Stimulated activated CD4-positive, alpha-beta T cell treated with anti-CD3 and anti-CD28 coated beads, Interleukin-1b, Interleukin-23, amount 100 ng/mL, for 24 hours (primary cell): ENCODE measurements at places on chromosomes 5 and 9.

DNA sequence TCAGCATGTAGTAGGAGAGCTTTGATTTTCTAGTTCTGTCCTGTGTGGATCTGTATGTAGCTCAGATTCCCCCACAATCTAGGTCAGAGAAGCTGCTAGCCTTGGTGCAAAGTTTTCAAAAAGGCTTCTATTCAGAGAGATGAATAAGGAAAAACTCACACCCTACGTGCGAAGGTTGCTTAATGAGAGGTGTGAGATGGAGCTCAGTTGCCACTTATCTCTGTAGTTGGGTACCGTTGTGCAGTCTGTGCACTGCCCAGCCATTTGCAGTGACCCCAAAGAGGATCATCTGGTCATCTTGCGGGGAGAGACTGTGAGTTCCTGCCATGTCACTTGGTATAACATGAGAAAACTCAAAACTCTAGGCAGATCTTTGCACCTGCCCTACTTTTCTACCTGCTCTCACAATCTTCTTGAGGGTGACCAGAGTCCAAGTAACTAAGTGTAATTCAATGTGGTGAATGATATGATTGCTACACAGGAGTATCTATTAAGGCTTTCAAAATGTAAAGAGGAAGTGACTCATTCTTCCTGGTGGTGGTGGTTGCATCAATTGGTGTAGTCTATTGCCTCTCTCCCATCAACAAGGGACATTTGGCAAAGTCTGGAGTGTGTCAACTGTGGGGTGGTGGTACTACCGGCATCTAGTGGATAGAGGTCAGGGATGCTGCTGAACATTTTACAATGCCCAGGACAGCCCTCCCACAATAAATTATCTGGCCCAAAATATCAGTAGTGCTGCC is 65.2 kb downstream of the TMC1 start:
- no peak for DNase-seq

- no peak for DNase-seq
Measured at GRCh38 chr5:1772634-1773033, 27.0 kb downstream of the MRPL36 start.

DNA sequence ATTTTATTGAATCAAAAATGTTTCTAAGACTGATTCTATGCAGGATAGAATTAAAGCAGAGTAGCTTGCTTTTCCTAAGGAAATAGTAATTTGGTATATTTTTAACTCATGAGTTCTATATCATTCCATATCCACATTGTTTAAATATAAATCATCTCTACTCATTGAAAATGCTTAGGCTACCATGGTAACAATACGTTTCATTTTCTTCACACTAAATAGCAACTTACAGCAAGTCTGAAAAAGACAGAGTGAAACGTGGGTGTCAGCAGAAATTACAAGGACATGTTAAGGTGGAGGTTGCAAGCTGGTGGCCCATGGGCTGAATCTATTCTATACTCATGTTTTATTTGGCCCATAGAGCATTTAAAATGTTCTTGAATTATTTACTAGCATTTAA is 487.9 kb downstream of the ARHGEF28 start:
- no peak for DNase-seq

DNA sequence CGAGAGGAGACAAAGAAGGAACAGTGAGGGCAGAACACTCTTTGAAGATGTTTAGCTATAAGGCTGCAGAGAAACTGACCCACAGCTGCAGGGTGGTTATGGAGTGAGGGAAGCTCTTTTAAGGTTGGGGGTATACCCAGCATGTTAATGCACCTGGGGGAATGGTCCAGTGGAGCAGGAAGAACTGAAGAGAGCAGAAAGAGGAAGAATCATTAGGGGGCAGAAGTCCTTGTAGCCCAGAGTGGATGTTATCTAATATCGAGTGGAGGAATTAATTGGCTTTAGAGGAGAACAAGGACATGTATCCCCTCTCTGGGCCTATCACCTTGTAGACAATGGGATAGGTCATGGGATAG is 7.7 kb downstream of the IL4 start:
- no peak for DNase-seq

- no peak for DNase-seq
Measured at GRCh38 chr9:4762886-4763541, 22.0 kb upstream of the AK3 start.

DNA sequence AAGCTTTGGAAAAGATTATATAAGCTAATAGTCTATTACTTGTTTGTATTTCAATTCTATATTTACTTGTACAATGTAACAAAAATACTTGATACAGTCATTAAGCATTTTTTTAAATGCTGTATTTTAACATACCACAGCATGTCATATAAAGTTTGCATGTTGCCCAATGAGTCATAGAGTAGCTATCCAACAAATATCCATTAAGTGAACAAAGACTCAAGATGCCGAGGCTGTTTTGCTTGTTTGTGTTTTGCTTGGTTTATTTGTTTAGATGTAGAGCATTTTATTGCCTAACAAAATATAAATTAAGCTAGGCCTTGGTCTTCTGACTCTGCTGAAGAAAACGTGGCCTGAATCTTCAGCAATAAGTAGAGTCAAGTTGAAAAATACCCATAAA is 1584.3 kb upstream of the NUDT12 start:
- no peak for DNase-seq

GRCh38 chr5:151283120-151283825 is 20.3 kb downstream of the SLC36A3 start:
- DNase-seq, result no peak

GRCh38 chr9:108811944-108812343 is 43.8 kb downstream of the ACTL7B start:
- DNase-seq, result no peak

- no peak for DNase-seq
Measured at GRCh38 chr5:67431191-67431590, 234.6 kb upstream of the CD180 start.

GRCh38 chr5:87020099-87020934 is 247.4 kb upstream of the RASA1 start:
- no peak for DNase-seq

- no peak for DNase-seq
Measured at GRCh38 chr5:116216246-116216645, 131.4 kb downstream of the COMMD10 start.

DNA sequence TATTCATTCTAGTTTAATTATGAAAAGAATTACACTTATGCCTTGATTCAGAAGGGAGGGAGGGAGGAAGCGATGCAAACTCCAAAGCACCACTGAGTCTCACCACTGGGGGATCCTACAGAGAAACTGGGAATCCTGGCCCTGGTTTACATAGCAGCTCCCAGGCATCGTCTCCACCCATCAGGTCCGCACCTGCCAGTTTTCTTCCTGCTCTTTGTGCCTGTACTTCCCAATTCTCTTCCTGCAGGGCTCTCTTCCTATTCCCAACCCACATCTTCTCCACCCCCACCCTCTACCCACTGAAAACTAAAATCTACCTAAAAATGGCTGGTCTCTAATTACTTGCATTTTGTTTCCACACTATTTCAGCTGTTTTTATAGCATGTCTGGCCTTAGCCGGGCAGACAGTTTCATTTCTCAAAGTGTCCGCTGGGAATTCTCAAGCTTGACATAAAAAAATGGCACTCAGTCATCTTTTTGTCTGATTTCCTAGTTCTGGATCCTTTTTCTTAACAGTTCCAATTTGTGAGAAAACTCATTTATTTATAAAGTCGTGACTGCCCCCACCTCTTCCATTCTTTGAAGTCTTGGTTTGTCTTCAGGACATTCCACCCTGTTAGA is 1.6 kb upstream of the TNIP1 start:
- DNase-seq, result no peak

DNA sequence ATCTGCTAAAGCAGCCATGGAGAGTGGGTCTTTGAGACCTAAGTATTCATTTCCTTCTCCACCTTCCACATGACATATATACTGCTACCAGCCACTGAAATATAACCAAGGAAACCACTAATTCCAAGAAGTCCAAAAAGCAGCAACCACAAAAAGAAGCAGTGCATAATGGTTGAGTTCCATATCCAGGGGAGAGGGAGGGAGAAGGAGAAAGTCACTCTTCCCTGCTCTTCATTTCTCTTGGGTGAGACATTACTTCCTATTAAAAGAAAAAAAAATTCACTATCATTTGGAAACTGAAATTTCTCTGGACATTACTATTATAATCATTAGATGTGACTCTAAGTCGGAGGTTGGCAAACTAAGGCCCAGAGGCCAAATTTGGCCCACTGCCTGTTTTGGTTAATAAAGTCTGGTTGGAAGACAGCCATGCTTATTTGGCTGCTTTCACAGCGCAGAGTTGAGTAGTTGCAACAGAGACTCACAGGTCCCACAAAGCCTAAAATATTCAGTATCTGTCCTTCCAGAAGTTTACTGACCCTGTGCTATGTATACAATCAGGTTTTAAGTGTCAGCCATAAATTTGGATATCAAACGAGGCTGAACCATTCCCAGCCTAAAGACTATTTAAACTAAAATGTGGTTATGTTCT is 168.6 kb downstream of the MPDZ start:
- no peak for DNase-seq

DNA sequence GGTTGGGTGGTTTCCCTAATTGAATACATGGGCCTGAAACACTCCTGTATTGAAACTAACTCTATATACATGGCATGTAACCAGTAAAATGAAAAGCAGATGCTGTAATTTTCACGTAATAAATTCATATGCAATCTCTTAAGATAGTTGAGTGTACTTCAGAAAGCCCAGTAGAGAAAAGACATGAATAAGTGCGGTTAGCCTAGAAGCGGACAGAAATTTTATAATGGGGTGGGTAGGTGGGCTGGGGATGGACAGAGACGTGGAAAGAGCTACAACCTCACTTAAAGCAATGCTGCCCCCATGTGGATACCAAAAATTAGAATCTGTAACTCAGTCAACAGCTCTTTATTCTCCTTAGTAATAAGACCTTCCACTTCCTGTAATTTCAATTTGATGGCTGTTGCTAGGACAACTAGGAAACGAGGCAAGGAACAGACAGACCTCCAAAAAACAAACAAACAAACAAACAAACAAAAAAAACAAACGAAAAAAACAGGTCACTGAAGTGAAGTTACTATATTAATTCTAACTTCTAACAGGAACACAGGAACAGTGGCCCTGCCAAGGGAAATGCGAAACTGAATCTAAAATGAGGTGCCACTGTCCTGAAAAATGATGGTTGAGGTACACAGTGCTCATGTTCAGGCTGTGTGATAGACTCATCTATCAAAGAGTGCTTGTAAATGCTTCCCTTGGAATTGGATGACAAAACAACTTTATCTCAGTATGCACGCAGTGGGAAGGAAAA is 103.4 kb upstream of the GNA14 start:
- DNase-seq, result no peak

GRCh38 chr9:3474821-3475220 is 51.0 kb downstream of the RFX3 start:
- DNase-seq, result no peak

DNA sequence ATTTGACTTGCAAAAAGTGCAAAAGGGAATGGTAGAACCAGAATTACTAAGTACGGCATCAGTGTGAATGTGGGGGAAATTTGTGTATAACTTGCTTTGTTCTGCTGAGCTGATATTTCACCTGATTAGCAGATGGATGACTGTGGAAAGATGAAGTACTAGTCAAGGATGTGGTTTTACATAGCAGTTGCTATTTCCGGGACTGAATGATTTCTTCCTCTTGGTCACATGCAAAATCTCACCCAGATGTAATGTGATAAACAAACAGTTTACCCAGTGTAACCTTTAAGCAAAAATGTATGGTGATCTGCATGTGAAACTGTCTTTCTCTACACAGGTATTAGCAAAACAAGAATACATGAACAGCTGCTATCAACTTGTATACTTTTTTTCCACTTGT is 46.1 kb downstream of the DCP2 start:
- no peak for DNase-seq

DNA sequence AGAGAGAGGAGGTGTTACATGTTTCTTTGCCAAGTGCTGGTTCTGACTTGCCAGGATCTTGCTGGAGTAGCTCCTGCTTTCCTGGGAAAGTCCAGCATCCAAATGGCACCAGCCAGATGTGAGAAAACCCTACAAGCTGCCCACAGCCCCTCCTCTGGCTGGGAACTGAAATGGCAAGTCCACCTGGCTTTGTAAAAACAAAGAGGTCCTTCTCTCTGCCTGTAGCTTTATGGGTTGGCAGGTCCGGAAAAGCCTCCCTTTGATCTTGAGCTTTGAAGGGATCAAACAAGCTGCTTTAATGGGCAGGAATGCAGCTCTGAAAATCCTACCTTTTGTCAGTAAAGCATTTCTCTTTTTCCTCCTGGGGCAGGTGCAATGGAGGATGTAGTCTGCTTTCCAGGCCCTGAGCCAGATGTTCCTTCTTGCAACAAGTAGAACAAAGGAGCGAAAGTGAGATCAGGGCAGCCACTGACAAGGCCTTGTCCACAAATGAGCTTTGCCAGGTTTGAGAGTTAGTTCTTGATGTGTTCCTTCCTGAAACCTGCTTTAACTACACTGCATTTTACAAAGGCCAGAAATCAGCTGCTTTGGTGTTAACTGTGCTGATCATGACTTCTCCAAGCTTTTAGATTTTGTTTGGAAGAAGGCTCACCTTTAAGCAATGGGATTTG is 456.7 kb downstream of the ZNF608 start:
- DNase-seq, result no peak

DNA sequence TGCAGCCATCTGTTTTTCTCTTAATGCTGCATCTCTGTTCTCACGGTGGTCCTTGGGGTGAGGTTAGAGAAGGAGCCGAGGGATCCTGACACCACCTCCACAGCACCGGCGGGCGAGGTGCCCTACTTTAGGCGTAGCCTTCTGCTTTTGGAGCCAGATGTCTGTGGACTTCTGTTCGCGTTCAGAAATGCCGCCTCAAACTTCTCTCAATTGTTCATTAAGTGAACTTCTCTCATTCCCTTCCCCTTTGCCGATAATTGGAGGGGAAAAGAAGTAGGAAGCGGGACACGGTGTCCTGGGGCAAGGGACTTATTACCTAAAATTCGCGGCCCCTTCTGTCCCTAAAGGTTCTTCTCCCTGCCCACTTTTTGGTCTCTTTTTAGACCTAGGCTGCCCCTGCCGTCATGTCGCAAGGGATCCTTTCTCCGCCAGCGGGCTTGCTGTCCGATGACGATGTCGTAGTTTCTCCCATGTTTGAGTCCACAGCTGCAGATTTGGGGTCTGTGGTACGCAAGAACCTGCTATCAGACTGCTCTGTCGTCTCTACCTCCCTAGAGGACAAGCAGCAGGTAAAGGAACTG is 455 bp downstream of the KIF20A start:
- no peak for DNase-seq

DNA sequence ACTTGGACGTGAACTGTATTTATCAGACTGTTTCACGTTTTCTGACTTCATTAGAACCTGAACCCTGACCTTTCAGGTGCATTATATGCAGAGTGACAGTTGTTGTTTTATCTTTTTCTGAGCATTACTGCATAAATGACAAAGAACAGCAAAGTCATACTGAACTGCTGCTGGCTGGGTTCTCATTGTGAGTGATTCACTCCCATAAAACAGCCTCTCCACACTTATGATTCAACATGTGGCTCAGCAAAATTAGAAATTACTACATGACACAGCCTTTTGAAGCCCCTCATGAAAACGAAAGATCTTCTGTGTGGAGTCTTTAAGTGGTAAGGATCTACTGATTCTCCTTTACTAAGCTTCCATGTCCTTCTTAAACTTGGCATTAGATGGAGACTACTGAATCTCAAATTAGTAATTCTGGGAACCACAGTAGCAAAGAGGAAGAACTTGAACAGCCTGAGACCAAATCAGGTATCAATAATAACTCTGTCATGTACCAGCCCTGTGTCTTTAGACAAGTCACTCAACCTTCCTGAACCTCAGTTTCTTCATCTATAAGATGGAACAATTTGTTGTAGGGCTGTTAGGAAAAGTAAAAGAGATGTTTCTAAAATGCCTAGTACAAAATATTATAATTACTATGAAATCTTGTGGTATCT is 172.3 kb upstream of the GNA14 start:
- DNase-seq, result no peak

GRCh38 chr5:12073426-12073825 is 169.2 kb upstream of the CTNND2 start:
- DNase-seq, result no peak
